Lung microvascular endothelial cell (primary cell): ENCODE measurements at places on chromosomes 2 and 18. TPM values are rescaled to one million over a fixed set of nuclear protein-coding genes. Genes with fewer than 3 reads are reported as not detected.
A peak's percentile ranks its signal among the peaks of the same experiment; 100 is the strongest.

TP53I3 gene
- total RNA-seq, result 45.4 and 73.2 TPM in 2 replicates

OSBPL6 gene
- 2.4 and 4.0 TPM in 2 replicates for total RNA-seq

GRCh38 chr2:177394594-177394973, 2.0 kb downstream of the AGPS start:
- DNase-seq, result no peak

COLEC12 gene
- total RNA-seq, result 33.8 and 104 TPM in 2 replicates

DNA sequence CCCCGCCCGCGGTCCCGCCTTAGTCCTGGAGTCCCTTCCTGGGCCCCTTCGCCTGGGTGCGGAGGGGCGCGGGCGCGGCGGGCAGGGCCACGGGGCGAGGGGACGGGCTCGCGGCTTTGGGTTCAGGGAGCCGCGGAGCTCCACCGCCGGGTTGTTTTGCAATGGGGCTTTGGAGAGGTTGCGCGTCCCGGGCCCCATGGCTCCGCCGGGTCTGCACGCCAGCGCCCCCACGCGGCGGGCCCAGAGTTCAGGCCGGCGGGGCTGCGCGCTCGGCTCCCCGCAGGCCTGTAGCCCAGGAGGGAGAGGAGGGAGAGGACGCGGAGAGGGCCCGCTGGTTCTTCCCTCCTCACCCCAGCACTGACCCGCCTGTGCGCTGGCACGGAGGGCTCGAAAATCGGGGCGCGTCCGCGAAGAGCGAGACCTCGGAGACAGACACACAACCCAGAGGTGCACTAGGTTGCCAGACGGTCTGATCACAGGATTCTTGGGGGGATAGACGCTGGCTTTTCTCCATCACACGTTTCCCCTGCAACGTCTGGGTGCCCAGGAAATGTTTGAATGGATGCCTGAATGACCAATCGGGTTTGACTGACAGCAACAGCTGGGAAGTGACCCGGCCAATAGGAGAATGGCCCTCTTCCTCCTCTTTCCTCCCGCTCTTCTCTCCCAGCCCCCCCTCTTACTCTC, 4.9 kb upstream of the SIX2 start:
- DNase-seq, result peak; percentile 36

GRCh38 chr2:182924306-182924705, 57.9 kb upstream of the FRZB start:
- no peak for DNase-seq

GBX2 gene
- under 0.01 and 2.0 TPM in 2 replicates for total RNA-seq

DNA sequence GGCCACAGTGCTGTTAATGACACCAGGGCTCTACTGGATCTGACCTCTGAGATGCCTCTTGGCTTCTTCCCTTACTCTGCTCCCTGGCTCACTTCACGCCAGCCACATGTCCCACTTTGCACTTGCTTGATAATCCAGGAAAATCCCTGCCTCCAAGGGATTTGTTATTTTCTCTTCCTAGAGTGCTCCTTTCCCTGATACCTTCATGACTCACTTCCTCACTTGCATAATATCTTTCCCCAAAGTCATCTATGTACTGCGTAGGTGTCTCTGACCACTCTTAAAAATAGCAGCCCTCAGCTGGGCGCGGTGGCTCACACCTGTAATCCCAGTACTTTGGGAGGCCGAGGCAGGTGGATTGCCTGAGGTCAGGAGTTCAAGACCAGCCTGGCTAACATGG, 572.3 kb downstream of the PLCL1 start:
- DNase-seq, result no peak

DNA sequence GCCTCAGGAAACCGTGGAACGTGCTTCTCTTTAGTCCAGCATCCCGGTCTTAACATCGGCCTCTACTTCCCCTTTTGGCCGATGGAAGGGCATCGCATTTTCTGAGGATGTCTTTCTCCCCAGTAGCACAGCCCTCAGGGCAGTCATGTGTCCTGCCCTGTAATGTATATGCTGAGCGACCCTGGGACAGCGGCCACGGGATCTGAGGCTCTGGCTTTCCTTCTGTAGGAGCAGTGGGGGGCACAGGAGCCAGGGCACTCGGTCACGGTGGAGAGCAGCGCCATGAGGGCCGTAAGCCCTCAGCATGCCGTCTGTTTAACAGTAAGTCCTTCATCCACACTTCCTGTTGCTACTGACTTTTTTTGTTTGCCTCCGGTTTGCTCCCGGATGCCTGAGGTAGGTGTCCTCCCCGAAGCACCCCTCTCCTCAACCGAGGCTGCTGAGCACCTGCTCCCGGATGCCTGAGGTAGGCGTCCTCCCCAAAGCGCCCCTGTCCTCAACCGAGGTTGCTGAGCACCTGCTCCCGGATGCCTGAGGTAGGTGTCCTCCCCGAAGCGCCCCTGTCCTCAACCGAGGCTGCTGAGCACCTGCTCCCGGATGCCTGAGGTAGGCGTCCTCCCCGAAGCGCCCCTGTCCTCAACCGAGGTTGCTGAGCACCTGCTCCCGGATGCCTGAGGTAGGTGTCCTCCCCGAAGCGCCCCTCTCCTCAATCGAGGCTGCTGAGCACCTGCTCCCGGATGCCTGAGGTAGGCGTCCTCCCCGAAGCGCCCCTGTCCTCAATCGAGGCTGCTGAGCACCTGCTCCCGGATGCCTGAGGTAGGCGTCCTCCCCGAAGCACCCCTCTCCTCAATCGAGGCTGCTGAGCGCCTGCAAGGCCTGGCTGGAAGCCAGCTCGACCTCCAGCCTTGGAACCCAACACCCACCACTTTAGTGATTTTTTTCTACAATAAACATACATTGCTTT, 169.3 kb downstream of the HDAC4 start:
- DNase-seq, result no peak

DNA sequence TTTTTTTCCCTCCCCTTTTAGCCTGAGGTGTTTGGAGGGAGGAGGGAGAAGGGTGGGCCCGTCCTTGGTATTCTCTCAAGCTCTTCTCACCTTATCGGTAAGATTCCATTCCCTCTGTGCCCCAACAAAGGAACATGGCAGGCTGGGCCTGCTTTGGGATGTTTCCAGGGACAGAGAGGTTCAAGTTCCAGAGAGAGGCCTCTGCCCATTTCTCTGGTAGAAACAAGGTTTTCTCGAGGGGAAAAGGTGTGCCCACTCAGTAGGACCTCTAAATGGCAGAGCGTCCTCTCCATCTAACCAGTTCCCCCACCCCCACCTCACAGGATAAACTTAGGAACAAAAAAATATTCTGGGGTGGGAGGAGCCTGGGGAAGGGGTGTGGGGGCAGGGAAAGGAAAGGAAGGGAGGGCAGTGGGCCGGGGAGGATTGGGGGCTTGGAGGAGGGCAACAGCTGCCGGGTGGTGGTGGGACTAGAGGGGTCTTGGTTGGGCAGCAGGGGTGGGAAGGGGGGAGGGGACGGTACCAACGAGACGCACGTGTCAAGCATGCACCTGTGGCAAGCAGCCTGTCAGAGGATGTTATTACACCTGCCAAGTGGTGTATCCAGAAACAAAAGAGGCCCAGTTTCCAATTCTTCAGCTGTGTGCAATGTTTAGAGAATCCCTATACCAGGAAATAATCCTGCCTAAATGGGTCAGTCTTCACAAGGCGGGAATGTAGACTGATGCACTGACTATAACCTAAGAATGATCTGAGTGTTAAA, 2.1 kb downstream of the PCBP1 start:
- peak; percentile 41 for DNase-seq

DNA sequence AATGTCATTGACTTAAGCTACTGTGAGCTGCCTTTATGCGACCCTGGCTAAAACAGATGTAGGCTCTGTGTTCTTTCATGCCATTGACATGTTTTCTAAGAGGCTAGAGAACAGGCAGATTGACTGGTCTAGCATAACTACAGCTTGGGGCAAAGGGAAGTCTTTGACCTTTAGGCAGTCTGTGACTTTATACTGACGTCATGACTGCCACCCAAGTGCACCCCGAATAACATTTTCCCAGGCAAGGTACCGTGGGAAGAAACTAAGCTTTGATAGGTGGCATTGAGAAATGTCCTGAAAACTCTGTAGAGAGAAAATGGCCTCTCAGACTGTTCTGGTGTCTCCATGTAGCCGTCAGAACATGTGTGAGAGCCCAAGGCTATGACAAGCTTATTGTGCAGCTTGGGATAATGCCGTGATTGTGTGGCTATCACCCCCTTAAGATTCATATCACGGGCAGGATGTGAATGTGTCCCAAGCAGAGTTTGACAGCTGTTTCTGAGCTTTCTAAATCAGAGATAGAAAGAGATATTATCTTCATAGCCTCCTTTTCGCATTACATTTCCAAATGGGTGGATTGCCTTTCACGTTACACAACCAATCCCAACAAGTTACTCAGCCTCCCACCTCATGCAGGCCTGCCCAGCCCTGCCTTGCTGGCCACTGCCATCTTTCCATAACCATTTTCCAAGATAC, 672.2 kb upstream of the ACVR2A start:
- DNase-seq, result no peak

GRCh38 chr2:133636287-133636686, 68.0 kb upstream of the NCKAP5 start:
- no peak for DNase-seq

TIA1 gene
- total RNA-seq, result 71.3 and 87.5 TPM in 2 replicates

CHRNA1 gene
- total RNA-seq, result 0.40 and 1.1 TPM in 2 replicates

IL36RN gene
- total RNA-seq, result not detected in 2 replicates

DNA sequence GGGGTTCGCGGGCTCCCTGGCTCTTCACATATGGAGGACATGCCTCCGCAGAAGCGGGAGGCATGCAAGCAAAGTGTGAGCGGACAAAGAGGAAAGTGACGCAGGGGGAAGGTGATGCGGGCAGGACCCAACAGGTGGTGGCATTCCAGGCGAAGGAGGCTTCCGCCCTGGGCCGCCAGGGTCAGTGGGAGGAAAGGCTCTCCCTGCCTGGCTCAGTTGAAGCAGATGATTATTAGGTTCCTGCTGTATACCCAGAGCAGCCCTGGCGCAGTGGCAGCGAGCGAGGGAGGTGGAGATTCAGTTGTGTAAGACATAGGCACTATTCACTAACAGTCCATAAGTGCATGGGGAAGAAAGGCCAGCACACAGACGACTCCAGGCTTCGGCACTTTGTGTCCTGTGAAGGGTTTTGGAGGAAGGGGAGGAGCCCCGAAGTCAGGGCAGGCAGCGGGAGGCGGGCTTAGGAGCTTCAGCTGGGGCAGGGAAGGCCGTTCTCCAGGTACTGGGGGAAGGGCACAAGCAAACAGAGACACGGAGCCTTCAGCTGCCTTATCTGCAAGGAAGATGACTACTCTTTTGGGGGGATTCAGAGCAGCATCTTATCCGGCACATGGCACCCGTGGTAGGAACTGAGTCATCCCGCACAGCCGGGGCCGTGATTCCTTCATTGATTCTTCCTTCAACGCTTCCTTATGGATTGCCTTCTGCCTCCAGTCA, 89.8 kb downstream of the TGOLN2 start:
- no peak for DNase-seq

KLHL14 gene
- total RNA-seq, result 0.44 and 1.6 TPM in 2 replicates

PRR30 gene
- not detected in 2 replicates for total RNA-seq

CFLAR gene
- 79.1 and 101 TPM in 2 replicates for total RNA-seq

DNA sequence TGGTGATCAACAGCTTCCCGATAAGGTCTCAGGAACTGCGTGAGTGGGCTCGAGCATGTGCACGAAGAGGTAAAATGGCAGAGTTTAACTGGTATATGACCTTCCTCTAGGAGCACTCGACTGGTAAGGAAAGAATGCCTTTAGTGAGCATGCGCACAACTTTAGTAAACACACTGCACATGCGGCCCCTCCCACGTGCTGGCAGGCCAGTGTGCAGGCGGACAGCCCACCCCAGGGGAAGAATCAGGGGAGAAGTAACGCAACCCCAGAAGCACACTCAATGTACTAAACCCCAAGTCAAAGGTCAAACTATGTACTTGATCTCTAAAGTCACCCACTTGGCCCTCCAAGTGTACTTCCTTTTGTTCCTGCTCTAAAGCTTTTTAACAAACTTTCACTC, 28.7 kb upstream of the SLC25A52 start:
- DNase-seq, result no peak

EGR4 gene
- total RNA-seq, result under 0.01 TPM in 1 of 2 replicates, not detected in the other

MMADHC gene
- total RNA-seq, result 117 and 129 TPM in 2 replicates

G6PC2 gene
- not detected in 2 replicates for total RNA-seq

DNA sequence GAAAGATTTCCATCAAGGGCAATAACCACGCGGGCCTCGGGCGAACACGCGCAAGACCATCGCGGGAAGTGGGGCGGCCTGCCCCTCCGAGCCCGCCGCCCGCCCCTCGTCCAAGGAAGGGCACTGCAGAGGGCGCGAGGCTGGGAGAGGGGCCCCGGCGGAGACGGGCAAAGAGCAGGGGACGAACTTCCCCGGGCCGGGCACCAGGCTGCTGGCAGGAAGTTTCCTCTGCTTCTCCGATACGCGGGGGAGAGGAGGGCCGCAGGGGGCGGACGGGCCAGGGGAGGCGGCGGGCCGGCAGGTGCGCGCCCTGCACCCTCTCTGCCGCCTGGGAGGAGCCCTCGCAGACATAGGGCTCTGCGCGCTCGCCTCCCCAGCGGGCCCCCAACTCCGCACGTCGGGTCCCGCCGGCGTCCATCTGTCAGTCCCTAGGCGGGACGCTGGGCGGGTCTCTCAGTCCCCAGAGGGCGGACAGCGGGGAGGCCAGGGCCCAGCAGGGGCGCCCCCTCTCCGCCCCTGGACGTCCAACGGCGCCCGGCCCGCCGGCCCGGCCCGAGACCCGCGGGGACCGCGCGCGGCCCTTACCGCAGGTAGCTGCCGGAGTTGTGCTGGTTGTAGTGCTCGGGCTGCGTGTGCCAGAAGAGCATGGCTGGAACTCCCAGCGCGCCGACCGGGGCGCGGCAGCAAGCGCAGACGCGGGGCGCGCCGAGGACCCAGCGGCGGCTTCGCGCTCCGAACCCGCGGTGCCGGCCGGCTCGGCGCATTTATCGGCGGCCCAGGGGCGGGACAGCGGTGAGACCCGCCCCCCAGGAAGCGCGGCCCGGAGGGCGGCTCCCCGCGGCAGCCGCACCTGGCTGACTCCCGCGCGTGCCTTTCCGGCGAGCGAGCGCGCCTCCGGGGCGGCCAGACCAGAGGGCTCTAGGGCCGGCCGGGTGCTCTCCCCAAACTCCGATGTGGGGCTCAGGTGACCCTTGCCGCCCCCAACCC, at the start of gene TFCP2L1:
TFCP2L1 (minus strand) TSS at position 740 of the 987 bp plus-strand sequence; CDS start at position 647, 93 bp downstream.
- DNase-seq, result peak; percentile 11

GRCh38 chr2:221422516-221423209, 149.4 kb downstream of the EPHA4 start:
- DNase-seq, result peak; percentile 84

DNA sequence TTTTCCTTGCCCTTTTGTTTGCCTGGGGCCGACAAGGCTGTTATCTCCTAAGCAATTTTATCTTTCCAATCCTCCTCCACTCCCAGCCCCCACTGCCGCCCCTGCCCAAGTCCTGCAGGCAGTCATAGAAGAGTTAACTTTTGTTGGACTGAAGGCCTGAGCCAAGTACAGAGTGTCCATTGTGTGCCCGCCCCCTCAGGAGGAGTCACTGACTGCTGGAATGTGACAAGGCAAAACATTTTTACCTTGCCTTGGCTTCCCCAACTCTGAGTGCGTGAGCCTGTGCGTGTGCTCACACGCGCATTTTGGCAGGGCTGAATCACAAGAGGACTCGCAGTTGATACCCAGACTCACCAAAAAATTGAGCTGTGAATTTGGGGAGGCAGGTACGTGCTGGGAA, 16.2 kb downstream of the SETBP1 start:
- no peak for DNase-seq

MFSD6 gene
- total RNA-seq, result 3.0 and 5.2 TPM in 2 replicates

DNA sequence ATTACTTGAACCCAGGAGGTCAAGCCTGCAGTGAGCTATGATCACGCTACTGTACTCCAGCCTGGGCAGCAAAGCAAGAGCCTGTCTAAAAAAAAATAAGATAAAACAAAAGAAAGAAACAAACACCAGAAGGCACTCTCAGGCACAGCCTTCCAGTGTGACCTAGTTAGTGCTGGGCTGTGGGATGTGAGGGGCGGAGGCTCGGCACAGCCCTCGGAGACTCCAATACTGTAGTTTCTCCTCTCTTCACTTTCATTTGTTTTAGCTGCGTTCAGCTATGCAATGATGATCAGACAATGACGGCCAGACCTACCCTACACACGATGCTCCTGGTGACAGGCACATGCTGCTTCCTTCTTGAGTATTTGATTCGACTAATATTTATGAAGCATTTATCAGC, 127.7 kb downstream of the SOCS6 start:
- DNase-seq, result no peak
